Activated T-helper 1 cell treated with anti-CD3 and anti-CD28 coated beads, Interleukin-12 subunit alpha, Interleukin-12 subunit beta, Interleukin-2, Interleukin-4 antibody, amounts not matched to agents 30 ng/mL and 10 ng/mL and 1 ng/mL, durations not matched to agents 14 hours and 24 hours and 36 hours (primary cell): ENCODE measurements at places on chromosomes 5 and 9. TPM values are rescaled to one million over a fixed set of nuclear protein-coding genes. Genes with fewer than 3 reads are reported as not detected.
A peak's percentile ranks its signal among the peaks of the same experiment; 100 is the strongest.

- no peak for DNase-seq
Observed at GRCh38 chr9:36999728-37000333, 34.2 kb downstream of the PAX5 start.

DNA sequence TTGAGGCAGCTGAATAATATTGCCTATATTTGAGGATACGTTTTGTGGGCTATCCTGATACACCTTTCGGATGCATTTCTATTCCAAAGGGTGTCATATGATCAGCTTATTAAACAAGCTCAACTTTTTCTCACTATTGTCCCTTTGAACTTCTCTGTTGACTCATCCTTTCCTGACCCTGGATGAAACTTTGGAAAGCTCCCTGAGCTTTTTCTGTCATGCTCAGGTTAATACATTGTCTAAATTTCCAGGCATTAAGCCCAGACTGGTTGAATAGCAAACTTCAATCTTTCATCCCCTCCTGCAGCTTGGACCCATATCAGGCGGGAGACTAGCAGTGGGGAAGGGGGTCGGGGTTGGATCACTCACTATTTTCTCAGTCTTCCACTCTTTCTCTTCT is 104.9 kb upstream of the PTPN3 start:
- DNase-seq, result no peak

DNA sequence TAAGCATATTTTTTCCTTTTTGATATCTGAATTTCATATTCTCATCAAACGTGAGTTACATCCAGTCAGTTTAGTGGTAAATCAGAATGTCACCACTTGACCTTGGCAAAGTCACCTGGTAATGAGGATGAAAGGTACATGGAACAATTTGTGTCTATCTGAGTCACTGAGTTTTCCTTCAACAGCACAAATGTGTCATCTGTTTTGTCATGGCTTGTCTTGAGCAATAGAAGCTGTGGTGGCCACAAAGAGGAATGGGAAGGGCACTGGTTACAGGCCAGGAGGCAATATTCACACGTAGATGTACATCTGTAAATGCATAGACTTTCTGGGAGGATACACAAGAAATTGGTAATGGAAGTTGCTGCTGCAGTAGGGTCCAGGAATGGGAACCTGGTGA is 8.4 kb upstream of the ZNF474 start:
- no peak for DNase-seq

GRCh38 chr5:25707093-25707492 is 1062.3 kb upstream of the CDH10 start:
- no peak for DNase-seq

Gene RCL1
- 53.3 and 53.4 TPM in 2 replicates for total RNA-seq

DNA sequence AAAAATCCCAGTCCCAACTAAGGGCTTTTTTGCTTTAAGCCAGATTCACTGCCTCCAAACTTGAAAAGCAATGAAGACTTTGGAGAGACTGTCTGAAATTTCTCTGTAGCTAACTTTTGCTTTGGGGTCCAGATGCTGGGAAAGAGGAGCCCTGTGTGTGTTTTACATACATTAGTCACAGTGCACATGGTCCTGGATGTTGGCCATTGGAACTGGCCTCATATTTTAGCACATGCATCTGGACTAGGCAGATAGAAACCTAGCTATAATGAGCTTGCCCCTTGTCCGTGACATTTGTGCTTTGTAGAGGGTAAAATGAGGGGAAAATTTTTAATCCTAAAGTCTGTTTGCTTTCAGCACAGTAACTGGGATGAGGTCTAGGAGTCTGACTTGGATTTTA is 421.7 kb downstream of the CDK5RAP2 start:
- no peak for DNase-seq

Gene TRAF1
- total RNA-seq, result 136 and 138 TPM in 2 replicates

Gene MRPL36
- total RNA-seq, result 109 and 118 TPM in 2 replicates

Gene LHX2
- total RNA-seq, result not detected in 2 replicates

GRCh38 chr5:115543365-115544042 is 1.1 kb downstream of the FEM1C start:
- peak; percentile 57 for DNase-seq

Gene ENC1
- 2.7 and 3.2 TPM in 2 replicates for total RNA-seq

DNA sequence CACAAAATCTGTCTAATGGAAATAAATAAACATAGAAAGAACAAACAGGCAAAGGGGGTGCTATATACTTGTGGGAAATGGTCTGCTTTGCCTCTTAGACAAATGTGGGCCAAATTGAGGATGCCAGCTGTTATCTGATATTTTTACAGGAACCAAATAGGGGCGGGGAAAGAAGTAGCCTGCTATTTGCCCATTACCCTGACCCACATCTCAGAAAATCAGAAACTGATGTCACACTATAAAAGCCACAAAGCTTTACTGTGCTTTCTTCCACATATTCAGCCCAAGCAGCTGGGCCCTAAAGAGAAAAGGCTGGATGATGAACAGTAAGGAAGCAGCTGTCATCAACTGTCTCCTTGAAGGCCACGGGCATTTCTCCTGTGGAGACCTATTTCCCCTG is 97.3 kb downstream of the ELAVL2 start:
- no peak for DNase-seq

- DNase-seq, result no peak
Observed at GRCh38 chr9:33988219-33988890, 60.3 kb downstream of the UBAP2 start.

GRCh38 chr5:124420952-124421351 is 325.5 kb downstream of the ZNF608 start:
- no peak for DNase-seq

- no peak for DNase-seq
Observed at GRCh38 chr9:25917731-25918362, 239.6 kb upstream of the TUSC1 start.

DNA sequence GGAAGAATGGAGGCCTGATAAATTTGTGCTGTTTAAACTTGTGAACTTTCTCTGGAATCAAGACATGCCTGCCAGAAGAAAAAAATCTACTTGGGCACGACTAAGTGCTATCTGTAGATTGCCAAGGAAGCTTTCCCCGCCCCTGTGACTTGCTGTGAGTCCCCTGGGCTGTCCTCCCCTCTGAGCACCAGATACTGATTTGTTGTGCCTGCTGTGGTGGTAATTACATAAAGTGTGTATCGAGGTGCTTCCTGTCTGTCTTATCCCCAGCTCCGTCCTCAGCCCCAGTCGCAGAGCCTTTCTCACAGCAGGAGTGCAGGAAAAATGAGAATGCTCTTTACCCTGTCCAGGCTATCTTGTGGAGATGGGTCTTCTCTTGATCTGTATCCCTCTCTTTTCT is 53.9 kb downstream of the TRIO start:
- no peak for DNase-seq

- DNase-seq, result no peak
Observed at GRCh38 chr5:128052780-128053179, 30.8 kb upstream of the SLC12A2 start.

DNA sequence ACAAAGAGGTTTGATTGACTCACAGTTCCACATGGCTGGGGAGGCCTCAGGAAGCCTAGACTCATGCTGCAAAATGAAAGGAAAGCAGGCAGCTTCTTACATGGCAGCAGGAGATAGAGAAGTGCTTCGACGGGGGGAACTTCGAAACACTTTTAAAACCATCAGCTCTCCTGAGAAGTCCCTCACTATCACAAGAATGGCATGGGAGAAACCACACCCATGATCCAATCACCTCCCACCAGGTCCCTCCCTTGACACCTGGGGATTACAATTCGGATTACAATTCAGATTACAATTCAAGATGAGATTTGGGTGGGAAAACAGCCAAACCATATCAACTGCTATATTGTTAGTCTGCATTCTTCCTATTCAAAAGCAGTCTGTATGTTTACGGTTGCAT is 322.3 kb upstream of the ISL1 start:
- DNase-seq, result no peak

Gene PITX1
- 0.71 and 1.1 TPM in 2 replicates for total RNA-seq

GRCh38 chr9:2765250-2765880 is 48.1 kb downstream of the KCNV2 start:
- DNase-seq, result no peak

Gene SAXO1
- total RNA-seq, result not detected in 2 replicates

Gene CDH9
- total RNA-seq, result not detected in 2 replicates

DNA sequence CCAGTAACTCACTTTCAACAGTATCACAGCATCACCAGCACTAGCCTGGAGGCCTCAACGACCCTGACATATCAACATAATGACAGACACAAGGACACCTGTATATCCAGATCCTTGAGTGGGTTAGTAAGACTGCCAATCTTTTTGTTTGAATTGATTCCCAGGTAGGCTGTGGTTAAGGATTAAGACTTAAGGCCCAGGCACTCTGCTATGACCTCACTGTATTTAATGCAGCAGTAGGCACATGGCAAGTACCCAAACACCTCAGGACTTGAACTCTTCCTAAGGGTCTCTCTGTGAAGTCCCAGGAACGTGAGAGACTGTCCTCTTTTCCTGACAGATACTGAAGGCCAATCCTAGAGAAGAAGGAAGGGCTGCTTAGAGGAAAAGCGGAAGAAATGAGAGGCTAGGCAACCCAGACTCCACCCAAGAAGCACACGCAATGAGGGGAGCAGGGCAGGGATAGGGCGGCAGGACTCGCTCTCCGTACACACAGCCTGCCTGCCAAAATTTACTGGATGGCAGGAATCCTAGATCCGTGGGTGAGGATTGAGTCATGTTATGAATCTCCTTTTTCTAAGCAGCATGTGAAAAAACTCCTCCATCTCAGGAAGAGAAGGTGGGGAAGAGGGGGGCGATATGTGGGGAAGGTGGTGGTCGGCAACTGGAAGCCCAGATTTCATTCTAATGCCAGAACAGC is 93.4 kb downstream of the SIL1 start:
- DNase-seq, result no peak

Gene SLC6A19
- not detected in 2 replicates for total RNA-seq

DNA sequence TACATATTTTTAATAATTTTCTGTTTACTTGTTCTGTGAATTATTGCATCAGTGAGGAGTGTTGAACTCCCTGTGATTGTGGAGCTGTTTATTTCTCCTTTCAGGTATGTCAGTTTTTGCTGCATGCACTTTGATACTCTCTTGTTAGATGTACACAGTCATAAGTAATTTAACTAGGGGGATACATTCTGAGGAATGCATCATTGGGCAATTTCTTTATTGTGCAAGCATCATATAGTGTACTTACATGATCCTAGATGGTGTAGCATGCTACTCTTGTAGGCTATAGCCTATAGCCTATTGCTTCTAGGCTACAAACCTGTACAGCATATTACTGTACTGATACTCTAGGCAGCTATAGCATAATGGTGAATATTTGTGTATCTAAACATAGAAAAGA is 9.5 kb downstream of the DENND4C start:
- no peak for DNase-seq

DNA sequence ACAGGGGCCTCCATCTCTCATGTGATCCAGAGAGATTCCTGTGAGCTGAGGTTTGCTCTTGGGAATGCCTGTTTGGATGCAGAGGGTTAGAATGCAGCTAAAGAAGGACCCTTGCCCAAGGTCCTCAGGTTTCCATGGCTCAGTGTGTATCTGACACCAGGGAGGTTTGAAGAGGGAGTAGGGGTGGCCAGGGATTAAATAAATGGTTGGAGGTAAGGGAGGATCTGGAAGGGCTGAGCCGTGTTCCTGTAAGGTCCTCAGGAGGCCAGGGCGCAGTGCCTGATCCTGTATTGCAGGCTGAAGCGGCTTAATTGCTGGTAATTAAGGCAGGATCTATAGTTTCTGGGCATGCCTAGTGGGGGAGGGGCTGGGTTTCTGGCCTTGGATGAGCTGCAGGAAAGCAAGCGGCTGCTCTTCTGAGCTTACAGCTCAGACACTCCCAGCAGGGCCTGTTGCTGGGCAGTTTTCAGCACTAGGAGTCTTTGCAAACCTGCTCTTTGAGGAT is 41.5 kb upstream of the MAP1B start:
- DNase-seq, result no peak

Gene HAVCR2
- 128 and 129 TPM in 2 replicates for total RNA-seq

DNA sequence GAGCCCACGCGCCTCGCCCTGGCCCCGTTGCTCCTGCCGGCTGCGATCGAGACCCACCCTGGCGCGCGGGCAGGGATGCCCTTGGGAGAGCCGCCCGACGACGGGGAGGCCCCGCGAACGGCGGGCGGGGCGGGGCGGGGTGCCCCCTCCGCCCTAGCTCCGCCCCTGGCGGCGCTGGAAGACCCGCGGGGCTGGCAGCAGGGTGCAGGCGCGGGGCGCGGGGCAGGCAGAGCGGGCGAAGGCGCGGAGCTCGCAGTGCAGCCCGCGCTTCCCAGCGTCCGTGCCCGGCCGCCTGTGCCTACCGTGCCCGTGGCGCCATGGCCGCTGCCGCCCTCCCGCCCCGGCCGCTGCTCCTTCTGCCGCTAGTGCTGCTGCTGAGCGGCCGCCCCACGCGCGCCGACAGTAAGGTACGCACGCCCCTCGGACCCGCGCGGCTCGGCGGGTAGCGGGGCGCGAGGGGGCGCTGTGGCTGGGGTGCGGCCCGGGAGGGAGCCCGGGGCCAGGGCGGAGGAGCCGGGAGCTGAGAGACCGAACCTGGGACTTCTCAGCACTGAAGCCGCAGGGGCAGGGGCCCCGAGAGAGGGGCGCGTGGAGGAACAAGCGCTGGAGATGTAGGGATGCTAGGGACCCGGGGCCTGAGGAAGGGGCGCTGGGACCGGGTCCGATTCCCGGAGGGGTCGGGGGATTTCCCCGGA is at the start of gene OLFML2A:
OLFML2A (plus strand) TSS at position 180 of the 695 bp plus-strand sequence; CDS start at position 318, 138 bp downstream.
- no peak for DNase-seq

Gene FREM1
- total RNA-seq, result not detected in 2 replicates

DNA sequence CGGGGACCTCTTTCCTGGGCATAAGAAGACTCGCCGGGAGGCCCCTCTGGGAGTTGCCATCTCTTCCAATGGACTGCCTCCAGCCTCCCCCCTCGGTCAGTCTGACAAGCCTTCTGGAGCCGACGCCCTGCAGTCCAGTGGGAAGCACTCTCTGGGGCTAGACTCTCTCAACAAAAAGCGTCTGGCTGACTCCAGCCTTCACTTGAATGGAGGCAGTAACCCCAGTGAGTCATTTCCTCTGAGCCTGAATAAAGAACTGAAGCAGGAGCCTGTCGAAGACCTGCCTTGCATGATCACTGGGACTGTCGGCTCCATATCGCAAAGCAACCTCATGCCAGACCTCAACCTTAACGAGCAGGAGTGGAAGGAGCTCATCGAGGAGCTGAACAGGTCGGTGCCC is 28.4 kb upstream of the LTC4S start:
- DNase-seq, result no peak

Gene FBP2
- not detected in 2 replicates for total RNA-seq

GRCh38 chr9:98182069-98182820 is 10.2 kb downstream of the CORO2A start:
- DNase-seq, result no peak
